CD4-positive, CD25-positive, alpha-beta regulatory T cell (primary cell): ENCODE measurements at places on chromosomes 13 and 19. TPM values are rescaled to one million over a fixed set of nuclear protein-coding genes. Genes with fewer than 3 reads are reported as not detected.
A peak's percentile ranks its signal among the peaks of the same experiment; 100 is the strongest.

DNA sequence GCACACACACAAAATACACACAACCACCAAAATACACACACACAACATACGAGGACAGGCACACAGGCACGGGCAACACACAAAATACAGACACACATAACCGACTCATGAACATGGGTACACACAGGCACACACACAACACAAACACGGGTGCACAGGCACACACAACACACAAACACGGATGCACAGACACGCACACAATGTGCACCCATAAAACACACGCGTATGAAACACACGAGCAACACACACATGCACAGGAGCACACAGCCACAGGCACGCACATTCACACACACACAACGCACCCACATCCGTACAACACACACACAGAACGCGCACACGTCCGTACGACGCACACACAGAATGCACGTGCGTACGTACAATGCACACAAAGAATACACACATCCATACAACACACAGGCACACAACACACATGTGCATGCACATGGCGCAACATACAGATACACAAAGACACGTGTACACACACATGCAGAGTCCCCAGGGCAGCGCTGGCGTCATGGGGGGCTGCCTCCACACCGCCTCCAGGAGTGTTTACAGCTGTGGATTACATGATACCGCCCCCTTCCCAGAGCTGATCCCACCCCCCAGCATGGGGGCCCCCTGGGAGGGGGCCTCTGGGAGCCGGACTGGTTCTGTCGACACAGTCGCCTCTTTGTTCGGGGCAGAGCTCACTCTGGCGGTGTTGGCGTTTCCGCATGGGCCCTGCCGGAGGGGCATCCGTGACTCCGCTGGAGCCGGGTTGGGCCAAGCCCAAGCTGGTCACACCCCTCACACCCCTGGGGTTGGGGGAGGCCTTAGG, 2.9 kb downstream of the SBNO2 start:
- peaks cover 8% of the 10 kb centered on the region for H3K36me3 ChIP-seq
- no peaks in the 10 kb centered on the region for H3K27me3 ChIP-seq
- H3K4me3 ChIP-seq = no peak overlapping the region
- H3K27ac ChIP-seq = no peak overlapping the region

DNA sequence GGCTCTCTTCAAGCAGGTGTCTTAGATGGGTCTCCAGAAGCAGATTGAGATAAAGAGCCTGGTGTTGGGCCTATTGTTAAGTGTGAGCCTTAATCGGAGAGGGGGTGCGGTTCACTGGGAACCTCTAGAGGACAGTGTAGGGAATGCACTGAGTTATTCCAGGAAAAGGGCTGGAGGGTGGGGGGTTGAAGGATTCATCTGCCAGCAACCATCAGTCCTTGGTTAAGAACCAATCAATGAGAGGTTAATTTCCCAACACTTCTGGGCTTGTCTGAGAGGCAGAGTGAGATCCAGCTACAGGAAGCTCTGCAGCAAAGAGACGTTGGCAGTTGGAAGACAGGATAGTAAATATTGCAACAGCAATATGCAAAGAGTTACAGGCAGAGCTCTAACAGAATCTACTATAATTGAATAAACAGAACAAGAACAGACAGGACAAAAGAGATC, 28.7 kb downstream of the CYP4F2 start:
- H3K4me3 ChIP-seq = no peak overlapping the region
- peaks cover 2% of the 10 kb centered on the region for H3K27me3 ChIP-seq
- DNase-seq = peak; percentile 43
- no peaks in the 10 kb centered on the region for H3K36me3 ChIP-seq
- no peak overlapping the region for H3K27ac ChIP-seq
- no peaks in the 10 kb centered on the region for H3K4me1 ChIP-seq

- H3K4me1 ChIP-seq = no peaks in the 10 kb centered on the region
- H3K4me3 ChIP-seq = no peak overlapping the region
- no peaks in the 10 kb centered on the region for H3K27me3 ChIP-seq
- no peaks in the 10 kb centered on the region for H3K36me3 ChIP-seq
These were observed 82.8 kb upstream of the KLHL1 start for GRCh38 chr13:70191034-70191433.

DNA sequence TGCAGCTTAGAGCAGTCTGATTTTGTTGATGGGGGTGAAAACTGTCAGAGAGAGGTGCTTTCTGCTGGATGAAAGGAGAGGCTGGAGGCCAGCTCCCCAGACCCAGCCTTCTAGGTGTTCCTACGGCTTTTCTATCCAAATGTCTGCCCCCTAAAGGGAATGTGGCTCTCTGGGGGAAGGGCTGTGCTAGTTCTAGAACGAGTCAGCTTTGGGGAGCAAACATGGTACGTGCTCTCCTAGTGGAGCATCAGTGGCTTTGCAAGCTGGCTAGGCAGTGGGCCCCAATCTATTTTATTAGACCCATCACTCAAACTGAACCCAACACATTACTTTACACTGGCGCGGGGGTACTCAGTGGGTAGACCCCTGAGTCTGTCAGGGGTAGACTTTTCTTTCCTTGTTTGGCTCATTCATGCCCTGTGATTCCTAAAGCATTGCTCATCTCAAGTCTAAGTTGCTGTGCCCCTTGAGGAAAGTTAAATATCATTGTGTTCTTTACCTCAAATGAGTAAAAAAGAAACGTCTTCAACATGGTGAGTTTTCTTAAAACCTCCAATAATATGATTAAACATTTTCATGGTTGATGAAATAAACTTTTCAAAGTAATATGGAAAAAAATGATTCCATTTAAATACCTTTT, 254.9 kb downstream of the DLEU7 start:
- H3K36me3 ChIP-seq = no peaks in the 10 kb centered on the region
- H3K27me3 ChIP-seq = no peaks in the 10 kb centered on the region
- no peak overlapping the region for H3K4me3 ChIP-seq
- peaks cover 13% of the 10 kb centered on the region for H3K4me1 ChIP-seq
- DNase-seq = no peak
- H3K27ac ChIP-seq = no peak overlapping the region

GRCh38 chr13:24160458-24161009, at the start of gene SPATA13:
Gene SPATA13 (plus strand): TSS chr13:24160720. CDS start chr13:24222930, 62,210 bp downstream.
- H3K27me3 ChIP-seq = no peaks in the 10 kb centered on the region
- DNase-seq = peak; percentile 88
- peak within 1 kb of the TSS; percentile 47 for H3K27ac ChIP-seq
- peaks cover 4% of the 10 kb centered on the region for H3K36me3 ChIP-seq

DNA sequence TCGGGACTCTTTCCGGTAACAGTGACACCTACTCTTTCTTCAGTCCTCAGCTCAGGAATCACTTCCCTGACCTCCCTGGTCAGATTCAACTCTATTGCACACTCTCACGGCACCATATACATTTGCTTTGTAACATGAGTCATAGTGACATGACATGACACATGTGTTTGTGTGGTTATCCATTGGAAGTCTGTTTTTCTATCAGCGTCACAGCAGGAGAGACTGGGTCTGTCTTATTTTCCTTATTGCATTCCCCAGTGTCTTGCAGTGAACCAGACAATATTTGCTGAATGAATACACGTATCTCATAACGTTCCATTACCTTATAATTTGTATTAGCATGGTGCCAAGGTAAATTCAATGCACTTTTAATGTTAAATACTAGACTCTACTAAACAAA, 102.0 kb downstream of the DCLK1 start:
- no peaks in the 10 kb centered on the region for H3K4me1 ChIP-seq
- H3K27me3 ChIP-seq = no peaks in the 10 kb centered on the region
- no peak overlapping the region for H3K27ac ChIP-seq
- DNase-seq = no peak
- H3K36me3 ChIP-seq = no peaks in the 10 kb centered on the region
- no peak overlapping the region for H3K4me3 ChIP-seq

DNA sequence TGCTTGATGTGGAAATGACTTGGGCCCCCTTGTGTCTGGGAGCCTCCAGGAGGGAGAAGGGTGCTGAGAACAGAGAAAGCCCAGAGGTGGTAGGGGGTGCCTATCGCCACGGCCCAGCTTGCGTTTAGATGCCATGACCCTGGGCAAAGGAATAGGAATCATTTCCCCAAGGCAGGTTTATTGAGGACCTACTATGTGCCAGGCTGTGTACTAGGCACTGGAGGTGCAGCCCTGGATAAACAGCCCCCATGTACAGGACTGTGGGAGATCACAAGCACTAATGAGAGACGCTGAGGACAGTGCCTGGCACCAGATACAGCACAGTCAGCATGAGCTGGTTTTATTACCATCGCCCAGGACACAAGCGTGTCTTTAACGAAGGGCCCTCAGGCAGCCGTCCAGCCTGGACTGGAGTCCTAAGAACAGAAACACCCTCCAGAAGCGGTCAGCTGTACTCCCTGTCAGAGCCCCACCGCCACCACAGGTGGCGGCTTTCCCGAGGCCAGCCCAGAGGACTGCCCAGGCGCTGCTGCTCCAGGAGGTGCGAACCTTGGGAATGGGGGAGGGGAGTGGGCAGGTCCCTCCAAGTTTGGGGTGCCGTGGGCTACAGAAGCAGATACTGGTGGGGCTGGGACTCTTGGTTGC, 4.6 kb downstream of the TMEM147 start:
- no peak overlapping the region for H3K27ac ChIP-seq
- H3K4me1 ChIP-seq = peaks cover 20% of the 10 kb centered on the region
- peaks cover 2% of the 10 kb centered on the region for H3K36me3 ChIP-seq
- no peak for DNase-seq
- H3K27me3 ChIP-seq = no peaks in the 10 kb centered on the region
- no peak overlapping the region for H3K4me3 ChIP-seq

- no peaks in the 10 kb centered on the region for H3K27me3 ChIP-seq
- H3K27ac ChIP-seq = no peak overlapping the region
- H3K4me1 ChIP-seq = peaks cover 69% of the 10 kb centered on the region
- H3K36me3 ChIP-seq = peaks cover 4% of the 10 kb centered on the region
These were observed 25.0 kb downstream of the SH3GL1 start for GRCh38 chr19:4375164-4376027.

GRCh38 chr19:51701468-51702100, 8.5 kb downstream of the SPACA6 start:
- no peak for DNase-seq
- H3K4me3 ChIP-seq = no peak overlapping the region
- H3K27me3 ChIP-seq = no peaks in the 10 kb centered on the region
- no peak overlapping the region for H3K27ac ChIP-seq

The CKM gene
- polyA plus RNA-seq = not detected

The ZNF223 gene
- 0.99 TPM for polyA plus RNA-seq

The WDR88 gene
- polyA plus RNA-seq = not detected

The SMIM44 gene
- polyA plus RNA-seq = not detected

The ZNF610 gene
- polyA plus RNA-seq = 3.0 TPM
